Hepatocyte (in vitro differentiated cells): ENCODE measurements at places on chromosomes 1 and 21. TPM values are rescaled to one million over a fixed set of nuclear protein-coding genes. Genes with fewer than 3 reads are reported as not detected.

STYXL2 gene
- 0.07 and 0.20 TPM in 2 replicates for total RNA-seq

SPAG17 gene
- 0.64 and 1.7 TPM in 2 replicates for total RNA-seq

MMEL1 gene
- 0.32 and 0.93 TPM in 2 replicates for total RNA-seq

GPR37L1 gene
- under 0.01 TPM in 1 of 2 replicates, not detected in the other for total RNA-seq

IL20 gene
- total RNA-seq = not detected in 2 replicates

- DNase-seq = no peak
Measured at GRCh38 chr1:27397110-27397509, 4.7 kb downstream of the GPR3 start.

GRCh38 chr1:177755851-177756560 is 213.9 kb downstream of the SEC16B start:
- no peak for DNase-seq

GRCh38 chr1:12040457-12041051 is 21.3 kb downstream of the MIIP start:
- DNase-seq = no peak

- DNase-seq = no peak
Measured at GRCh38 chr1:109910963-109911798, 532 bp downstream of the CSF1 start.

DNA sequence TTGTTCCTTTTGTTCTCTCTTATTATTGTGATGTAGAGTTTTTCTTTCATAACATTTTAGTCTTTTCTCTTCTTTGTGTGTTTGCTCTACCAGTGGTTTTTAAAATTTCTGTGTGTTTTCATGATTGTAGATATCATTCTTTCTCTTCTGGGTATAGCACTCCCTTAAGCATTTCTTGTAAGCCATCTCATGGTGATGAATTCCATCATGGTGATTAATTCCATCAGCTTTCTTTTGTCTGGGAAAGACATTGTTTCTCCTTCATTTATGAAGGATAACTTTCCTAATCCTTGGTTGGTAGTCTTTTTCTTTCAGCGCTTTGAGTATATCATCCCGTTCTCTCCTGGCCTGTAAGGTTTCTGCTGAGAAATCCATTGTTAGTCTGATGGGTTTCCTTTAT is 22.7 kb downstream of the CD55 start:
- no peak for DNase-seq

- DNase-seq = no peak
Measured at GRCh38 chr21:44425895-44426662, 29.2 kb upstream of the LRRC3 start.

DNA sequence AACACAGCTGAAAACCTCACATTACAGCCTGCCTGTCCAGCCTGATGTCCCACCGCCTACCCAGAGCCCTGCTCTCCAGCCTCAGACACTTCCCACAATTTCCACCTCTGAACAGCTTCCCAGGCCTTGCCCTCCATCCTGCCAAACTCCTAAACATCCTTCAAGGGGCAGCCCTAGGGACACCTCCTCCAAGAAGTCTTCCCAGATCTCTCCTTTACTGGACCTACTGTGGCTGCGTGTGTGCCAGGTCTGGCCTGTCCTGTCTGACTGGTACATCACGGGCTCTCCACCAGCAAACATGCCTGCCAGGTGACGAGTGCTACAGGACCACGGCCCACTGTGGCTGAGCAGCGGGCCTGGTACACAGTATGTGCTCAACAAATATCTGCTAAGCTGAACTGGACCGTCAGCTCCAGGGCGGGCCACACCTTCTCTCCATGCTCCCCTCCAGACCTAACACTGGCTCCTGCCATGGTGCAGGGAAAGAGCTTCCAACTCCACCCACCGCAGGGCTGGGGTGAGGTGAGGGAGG is 28.8 kb downstream of the CHD5 start:
- DNase-seq = no peak
